ENCODE measurements at places on chromosomes 7 and 10.

- no peak for DNase-seq
Measured at GRCh38 chr10:94500063-94500462, 45.5 kb upstream of the HELLS start.

DNA sequence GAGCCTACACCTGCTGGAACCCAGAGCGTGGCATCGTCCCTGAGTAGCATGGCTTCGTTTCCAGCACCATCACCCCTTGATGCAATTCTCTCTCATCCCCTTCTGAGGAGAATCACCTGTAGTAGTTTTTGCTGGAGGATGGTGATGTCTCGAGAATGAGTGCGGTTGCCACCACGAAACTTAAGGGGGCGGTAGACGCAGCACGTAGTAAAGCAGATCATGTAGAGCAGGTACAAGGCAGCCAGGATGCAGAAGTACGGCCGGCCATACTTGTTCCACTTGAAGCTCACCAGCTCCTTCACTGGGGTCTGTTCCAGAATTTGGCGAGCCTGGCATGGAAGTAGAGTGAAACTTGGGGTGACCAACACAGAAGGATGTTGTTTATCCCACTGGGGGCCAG lies 8.1 kb downstream of the TRPV5 start:
- DNase-seq: no peak

- DNase-seq: no peak
Measured at GRCh38 chr7:837001-837400, 4.7 kb downstream of the SUN1 start.

- no peak for DNase-seq
Measured at GRCh38 chr7:23334482-23335056, 35.4 kb downstream of the MALSU1 start.

- DNase-seq: no peak
Measured at GRCh38 chr7:100475549-100475948, 3.5 kb downstream of the TSC22D4 start.

- no peak for DNase-seq
Measured at GRCh38 chr10:133142523-133143199, 17.4 kb upstream of the KNDC1 start.

GRCh38 chr7:27189997-27190748 lies 5.1 kb upstream of the HOXA11 start:
- DNase-seq: no peak

DNA sequence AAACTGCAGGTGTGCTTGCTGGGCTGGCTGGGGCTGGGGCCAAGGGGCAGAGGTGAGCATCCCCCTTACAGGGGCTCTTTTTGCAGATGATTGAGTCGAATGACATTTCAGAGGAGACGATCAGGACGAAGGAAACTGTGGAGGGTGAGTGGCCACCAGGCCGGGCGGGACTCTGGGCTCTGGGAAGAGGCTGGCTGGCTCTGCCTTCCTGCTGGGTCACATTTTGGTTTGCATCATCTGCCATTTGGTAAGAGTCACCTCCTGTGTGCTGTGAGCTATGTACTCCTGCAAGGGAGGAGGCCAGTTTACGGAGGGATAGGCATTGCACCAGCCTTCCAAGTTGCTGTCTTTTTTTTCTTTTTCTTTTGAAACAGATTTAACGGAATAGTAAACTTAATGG lies 73.0 kb upstream of the GTF2IRD1 start:
- no peak for DNase-seq

DNA sequence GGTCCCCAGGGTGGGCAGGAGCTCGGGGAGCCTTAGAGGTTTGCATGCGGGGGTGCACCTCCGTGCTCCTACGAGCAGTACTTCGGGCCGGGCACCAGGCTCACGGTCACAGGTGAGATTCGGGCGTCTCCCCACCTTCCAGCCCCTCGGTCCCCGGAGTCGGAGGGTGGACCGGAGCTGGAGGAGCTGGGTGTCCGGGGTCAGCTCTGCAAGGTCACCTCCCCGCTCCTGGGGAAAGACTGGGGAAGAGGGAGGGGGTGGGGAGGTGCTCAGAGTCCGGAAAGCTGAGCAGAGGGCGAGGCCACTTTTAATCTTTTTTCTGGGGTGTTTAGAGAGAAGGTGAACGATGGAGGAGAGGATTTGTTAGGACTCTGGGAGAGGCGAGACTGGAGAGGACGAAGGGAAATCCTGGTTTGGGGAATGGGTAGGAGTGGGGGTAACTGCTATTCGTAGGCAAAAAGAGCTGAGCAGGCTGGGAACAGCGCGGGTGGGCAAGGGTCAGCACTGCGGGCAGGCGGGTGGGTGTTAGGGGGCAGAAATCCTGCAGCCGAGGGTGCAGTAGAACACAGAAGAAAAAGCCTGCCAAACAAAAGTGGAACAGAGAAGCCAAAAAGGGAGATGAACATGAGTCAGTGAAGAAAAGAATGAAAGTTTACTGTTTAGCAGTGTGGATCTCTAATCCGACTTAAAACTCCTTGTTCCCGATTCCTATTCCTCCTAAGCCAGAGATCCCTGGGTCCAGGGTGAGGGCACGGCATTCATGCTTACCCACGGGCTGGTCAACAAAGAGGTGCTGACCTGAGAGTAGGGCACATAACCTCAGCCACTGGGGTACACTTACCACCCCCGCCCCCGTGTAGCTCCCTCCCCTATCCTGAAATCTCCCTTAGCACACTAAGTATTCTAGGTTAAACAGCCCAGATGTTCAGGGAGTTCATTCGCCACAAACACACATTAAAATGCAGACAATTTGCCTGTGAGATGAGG lies 26.9 kb downstream of the PRSS2 start:
- no peak for DNase-seq

GRCh38 chr7:65251851-65252620 lies 121.6 kb upstream of the ZNF92 start:
- DNase-seq: no peak

DNA sequence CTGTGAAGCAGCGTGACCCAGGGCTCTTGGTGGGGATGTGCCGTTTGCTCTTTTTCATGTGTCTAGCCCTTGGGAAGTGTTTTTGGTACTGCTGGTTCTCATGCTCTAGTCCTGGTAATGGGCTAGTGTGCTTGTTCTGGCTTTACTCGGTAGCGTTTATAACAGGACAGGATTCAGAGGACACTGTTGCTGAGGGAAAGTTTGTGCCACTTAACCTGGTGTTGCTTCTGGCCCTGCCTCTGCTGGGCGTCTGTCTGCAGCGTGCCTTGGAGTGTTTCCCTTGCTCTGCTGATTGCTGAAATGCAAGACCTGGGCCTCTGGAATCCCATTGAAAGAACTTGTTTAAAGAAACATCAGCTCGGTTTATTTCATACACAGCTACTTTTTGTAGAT lies 35.0 kb downstream of the INPP5A start:
- no peak for DNase-seq

DNA sequence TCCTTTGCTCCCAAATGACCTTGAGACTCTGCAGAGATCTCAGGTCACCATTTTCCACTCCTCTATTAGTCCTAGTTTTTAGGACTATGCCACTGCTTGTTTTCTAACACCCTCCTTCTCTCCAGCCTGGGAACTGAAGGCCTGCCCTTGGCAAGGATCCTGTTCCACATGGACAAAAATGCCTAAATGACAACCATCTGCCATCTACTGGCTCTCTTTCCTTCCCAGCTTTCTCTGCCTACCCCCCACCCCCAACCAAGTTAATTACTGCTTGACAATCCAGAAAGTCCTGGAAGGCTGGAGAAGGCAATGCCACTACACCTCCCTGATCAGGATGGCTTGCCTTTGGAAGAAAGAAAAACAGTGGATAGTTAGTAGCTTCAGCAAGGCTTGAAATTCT lies 44.8 kb upstream of the SP8 start:
- no peak for DNase-seq

- DNase-seq: no peak
Measured at GRCh38 chr7:2044883-2045471, 187.8 kb downstream of the MAD1L1 start.

DNA sequence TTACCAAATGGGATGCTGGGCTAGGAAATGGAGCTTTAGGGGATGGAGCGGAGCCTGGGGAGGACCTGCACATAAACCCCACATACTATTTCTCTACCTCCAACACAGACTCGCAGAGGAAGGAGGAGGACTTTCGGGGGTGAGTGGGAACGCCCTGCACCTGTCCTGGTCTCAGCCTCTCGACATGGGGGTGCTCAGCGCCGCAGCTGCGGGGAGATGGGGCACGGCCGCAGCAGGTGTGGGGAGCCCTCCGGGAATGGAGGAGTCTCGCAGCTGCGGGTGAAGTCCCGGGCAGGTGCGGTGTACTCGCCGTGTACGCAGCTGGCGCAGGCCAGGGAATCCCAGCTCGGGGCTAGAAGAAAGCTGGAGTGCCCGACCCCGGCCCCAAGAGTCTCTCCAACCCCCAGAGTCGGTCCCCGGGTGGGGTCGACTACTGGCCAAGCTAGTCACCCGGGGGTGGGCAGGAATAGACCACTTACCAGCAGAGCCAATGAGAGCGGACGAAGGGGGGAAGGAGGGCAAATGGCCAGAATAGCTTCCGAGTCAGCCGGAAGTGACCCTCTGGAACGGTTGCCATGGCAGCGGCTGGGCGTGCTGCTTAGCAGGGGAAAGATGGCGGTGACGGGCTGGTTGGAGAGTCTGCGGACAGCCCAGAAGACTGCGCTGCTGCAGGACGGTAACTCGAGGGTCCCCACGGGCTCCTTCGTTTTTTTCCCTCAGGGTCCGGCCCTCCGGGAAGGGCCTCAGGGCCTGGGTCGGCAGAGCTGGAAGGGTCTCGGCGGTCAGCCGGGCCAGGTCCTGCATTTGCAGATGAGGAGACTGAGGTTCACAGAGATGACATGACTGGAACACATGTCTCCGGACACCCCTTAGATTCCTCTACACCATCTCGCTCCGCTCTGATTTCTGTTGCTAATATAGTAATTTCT lies at the start of the genes DPCD and POLL:
DPCD (plus strand) TSS at position 597 of the 929 bp plus-strand sequence; CDS start at position 613, 16 bp downstream.
POLL (minus strand) TSS at position 533 of the 929 bp plus-strand sequence. CDS start 897 bp downstream, outside the sequence.
- peak; percentile 84 for DNase-seq

- no peak for DNase-seq
Measured at GRCh38 chr7:107277331-107277730, 108.5 kb downstream of the HBP1 start.

- no peak for DNase-seq
Measured at GRCh38 chr7:140645166-140645900, 4.7 kb upstream of the DENND2A start.

DNA sequence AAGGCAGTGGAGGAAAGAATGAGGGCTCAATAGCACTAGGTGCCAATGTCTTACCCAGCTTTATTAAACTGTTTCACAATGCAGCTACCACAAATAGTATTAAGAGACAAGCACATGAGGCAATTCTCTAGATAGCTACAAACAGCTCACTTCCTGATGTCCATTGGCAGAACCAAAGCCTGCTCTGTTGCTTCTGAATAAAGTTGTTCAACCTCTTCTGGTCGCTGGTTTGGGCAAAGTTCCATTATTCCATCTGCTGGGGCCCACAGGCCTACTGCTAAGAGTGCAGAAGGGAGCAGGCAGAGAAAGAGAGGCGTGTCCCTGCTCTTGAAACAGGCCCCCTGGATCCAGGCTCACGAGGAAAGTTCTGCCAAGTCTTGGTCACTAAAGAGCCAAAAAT lies 173.9 kb downstream of the ZNF438 start:
- DNase-seq: no peak

DNA sequence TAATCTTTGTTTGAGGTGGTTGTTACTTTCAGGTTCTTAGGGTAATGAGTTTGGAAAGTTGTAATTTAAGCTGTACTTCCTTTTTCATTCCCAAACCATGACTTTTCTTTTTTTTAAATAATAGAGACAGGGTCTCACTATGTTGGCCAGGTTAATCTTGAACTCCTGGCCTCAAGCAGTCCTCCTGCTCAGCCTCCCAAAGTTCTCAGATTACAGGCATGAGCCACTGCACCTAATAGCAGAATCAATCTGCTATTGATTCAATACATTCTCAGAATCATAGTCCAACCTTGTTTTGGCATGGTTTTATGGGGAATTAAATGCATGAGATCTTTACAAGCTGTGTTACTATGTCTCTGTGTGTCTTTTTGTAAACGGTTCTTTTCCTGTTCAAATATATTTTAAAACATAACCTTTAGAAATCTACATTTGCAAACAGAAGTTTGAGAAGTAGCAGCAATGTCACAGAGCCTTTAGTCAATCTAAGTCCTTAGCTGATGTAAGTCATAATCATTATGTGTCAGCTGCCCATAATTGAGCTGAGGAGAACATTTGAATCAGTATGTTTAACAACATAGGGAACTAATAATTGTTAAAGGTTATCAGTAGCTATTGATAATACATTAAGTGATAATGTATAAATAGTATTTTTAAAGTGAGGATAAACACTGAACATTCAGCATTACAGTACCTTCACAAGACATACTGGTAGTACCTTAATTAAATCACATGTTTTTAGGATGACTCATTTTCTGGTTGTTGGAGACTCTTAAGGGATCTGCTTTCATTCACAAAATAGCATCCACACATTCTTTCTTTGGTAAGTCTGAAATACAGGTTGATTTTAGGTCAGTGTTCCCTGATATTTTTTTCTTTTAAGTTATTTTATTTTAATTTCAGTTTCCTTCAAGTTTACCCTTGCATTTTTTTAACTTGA lies 8.8 kb downstream of the INPP5F start:
- no peak for DNase-seq

DNA sequence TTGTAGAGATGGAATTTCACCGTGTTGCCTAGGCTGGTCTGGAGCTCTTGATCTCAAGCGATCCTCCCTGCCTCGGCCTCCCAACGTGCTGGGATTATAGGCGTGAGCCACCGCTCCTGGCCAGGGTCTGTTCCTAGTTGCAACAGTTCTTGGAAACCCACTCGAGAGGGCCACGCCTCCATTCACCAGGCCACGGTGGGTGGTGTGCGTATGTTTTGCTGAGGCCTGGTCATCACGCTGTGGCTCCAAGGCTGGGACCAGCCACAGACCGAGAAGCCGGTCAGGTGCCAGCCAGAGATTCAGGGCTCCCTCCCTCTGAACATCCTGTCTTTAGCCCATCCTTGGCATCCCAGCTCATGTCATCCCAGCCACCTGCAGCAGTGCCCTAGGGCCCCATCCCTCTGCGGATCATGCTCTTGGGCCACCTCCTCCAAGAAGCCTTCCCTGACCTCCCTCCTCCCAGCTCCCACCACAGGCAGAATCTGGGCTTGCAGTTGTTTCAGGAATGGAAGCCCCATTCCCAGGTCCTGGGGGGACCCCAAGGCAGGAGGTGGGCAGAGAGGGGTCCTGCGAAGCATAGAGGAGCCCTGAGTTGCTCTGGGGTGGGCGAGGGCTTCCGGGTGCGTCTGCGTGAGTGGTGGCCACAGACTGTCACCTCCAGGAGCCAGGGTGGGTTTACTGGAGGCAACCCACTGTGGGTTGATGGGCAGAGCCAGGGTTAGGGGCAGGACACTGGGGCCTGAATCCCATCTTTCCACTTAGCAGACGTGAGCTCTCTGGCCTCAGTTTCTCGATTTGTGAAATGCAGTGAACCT lies 5.2 kb downstream of the LAT2 start:
- DNase-seq: no peak

DNA sequence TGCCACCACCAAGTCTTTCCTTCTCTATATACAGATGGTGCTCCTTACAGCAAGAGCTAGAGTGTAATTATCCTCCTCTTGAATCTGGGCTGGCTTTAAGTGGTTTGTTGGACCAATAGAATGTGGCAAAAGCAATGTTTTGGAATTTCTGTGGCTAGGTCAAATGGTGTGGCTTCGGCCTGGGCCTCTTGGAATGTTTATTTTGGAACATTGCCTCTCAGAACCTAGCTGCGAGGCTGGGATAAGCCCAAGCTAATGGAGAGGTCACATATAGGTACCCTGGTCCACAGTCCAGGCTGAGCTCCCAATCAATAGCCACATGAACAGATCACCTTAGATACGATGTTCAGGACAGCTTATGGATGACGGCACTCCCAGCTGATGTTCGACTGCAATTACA lies 556.7 kb downstream of the TYW1 start:
- DNase-seq: no peak

Data from esophagus squamous epithelium (tissue), 5 donors.